ENCODE measurements at places on chromosomes 11 and 22.

DNA sequence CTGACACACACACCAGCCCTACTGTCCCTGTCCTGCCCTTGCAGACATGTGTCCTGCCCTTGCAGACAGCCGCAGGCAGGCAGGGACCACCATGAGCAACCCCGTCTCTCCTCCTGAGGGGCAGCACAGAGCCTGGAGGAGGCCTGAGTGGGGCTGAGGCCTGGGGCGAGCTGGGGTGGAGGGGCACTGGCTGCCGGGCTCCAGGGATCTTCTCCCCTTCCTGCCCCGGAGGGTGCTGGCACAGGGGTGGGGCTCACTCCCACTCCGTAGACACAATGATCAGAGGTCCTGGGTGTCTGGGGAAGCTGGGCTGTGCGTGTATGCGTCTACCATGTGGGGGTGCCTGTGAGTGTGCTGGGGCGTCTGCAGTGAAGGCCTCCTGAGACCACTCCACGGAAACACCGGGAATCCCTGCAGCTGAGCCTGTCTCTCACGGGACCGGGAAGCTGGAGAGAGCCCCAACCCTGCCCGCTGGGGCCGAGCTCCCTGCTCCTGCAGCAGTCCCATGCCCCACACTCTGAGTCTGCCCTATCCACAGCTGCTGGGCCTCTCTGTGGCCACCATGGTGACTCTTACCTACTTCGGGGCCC, 588 bp downstream of the TSPAN32 start:
- peak; percentile 80 for DNase-seq

DNA sequence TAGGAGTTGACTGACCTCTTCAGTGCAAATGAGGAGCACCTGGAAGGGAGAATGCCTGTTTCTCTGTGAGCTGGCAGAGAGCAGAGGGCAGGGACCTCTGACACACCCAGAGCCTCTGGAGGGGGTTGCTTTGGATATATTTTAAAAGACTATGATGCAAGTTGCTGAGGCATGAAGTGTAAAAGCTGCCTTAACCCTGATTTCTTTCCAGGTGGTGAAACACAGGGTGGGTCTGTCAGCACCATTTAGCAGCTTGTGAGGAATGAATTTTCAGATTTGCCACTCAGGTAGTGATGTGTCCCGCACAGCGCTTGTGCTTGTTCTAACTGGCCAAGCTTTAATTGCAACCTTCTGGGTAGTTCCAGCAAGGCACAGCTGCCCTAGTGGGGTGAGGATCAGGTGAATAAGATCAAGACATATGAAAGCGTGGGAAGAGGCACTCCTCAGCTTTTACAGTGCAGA, 90.2 kb downstream of the SWAP70 start:
- DNase-seq, result no peak

DNA sequence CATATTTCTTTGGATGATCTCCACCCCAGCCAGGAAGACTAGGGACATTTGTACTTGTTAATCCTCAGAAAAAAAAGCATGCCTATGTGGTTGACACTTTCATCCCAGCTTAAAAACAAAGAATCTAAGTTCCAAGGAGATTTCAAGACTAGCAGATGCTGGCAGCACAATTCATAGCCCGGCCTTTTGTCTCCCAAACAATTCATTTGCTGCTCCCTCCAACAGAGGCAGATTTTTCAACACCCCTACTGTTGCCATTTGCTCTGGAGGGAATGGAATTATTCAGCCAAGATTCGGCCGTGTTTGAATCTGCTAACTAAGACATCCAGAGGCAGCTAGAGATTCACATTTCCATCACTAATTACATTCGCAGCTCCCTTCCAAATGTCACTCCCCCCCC, 15.3 kb downstream of the P2RX3 start:
- no peak for DNase-seq

DNA sequence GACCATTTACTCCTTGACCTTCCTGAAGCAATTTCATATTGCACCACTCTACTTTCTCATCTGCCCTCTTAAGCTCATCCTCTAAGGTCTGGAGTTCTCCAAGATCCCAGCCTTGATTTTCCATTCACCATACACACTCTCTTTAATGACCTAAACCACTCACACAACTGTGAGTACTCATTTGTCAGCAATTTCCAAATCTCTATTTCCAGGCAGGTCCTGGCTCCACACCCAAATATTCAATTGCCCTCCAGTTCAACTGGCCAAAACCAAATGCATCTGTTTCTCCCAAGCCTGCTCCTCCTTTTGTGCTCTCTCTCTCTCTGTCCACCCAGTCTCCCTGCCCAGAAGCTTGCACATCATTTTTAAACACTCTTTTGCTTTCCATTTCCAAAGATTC, 39.6 kb downstream of the NEU3 start:
- no peak for DNase-seq

DNA sequence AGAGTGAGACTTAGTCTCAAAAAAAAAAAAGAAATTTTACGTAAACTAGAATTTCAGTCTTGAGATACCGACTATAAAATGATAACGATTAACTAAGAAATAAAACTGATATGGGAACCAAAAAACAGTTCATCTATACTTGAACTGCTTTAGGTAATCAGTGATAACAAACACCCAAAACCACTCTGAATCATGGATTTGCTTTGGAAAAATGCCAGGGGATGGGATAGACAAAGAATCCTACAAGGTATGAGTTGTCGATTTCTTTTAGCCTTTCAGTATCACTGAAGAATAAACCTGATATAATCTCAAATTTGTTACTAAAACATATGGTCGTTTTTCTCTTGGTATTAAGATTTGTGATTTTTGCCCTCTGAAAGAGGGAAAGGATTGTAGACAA, 13.7 kb downstream of the CSTF3 start:
- DNase-seq, result no peak

- no peak for DNase-seq
Observed at GRCh38 chr11:102654761-102655160, 29.6 kb upstream of the MMP20 start.

- peak; percentile 77 for DNase-seq
Observed at GRCh38 chr11:118870396-118871343, 13.0 kb upstream of the CXCR5 start.

DNA sequence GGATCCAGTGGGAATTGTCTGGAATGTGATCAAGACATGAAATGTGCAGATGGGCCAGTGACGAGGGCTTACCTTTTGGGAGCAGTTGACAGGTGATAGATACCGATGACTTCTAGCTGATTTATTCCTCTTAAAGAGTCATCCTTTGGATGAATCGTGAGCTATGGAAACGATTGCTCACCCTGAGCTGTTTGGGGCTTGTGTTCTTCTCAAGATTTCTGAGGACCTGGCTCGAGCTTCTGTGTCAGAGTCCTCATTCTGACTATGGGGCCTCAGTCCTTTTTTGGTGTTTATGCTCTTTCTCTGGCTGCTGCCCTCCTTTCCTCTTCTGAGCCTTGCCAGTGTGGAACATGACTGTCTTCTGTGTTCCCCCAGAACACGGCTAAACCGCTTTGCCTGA, 11.9 kb upstream of the AMPD3 start:
- no peak for DNase-seq

DNA sequence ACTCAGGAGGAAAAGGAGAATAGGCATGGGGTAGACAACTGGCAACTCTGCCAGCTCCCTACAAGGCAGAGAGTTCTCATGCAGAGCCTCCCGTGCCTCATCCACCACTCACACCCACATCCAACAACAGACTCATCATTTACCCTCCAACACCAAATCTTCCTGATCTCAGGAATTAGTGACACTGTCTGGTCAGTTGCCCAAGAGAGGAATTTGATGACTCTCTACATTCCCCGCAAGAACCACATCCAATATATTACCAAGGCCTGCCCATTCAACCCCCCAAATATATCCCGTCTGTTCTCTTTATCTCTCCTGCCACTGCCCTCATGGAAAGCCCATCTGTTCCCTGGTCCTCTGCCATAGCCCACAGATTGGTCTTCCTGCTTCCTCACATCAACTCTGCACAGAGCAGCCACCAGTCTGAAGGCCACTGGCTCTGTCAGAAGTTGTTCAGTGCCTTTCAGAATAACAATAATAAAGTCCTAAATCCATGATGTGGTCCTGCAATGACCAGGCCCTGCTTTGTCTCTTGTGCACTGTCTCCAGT, 57.5 kb upstream of the CD82 start:
- no peak for DNase-seq

GRCh38 chr11:70483077-70483861, 84.9 kb downstream of the CTTN start:
- DNase-seq, result peak; percentile 51

DNA sequence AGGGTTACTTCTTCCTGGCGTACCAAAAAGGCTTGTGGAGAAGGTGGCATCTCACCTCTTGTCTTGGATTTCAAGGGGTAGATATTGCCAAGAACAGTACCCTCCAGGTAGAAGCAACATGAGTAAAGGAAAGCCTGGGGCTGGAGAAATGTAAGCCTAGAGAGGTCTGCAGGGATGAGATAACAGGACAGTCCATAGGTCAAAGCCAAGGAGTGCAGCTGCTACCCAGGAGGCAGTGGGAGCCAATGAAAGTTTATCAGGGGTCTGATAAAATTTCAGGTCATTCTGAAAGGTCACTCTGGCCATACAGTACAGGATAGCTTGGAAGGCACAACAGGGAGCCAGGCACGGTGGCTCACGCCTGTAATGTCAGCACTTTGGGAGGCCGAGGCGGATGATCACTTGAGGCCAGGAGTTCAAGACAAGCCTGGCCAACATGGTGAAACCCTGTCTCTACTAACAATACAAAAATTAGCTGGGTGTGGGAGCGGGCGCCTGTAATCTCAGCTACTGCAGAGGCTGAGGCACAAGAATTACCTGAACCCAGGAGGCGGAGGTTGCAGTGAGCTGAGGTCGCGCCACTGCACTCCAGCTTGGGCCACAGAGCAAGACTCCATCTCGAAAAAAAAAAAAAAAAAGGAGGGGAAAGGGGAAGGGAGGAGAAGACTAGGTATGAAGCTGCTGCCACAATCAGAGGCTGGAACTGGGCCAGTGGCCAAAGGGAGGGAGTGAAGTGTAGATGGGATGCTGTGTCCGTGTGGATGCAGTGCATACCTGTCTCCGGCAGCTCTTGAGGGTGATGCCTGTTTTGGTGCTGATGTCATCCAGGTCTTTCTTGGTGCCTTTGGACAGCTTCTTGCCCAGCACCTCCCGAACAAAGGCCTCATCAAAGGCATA, 1.2 kb downstream of the FIBP start:
- no peak for DNase-seq

DNA sequence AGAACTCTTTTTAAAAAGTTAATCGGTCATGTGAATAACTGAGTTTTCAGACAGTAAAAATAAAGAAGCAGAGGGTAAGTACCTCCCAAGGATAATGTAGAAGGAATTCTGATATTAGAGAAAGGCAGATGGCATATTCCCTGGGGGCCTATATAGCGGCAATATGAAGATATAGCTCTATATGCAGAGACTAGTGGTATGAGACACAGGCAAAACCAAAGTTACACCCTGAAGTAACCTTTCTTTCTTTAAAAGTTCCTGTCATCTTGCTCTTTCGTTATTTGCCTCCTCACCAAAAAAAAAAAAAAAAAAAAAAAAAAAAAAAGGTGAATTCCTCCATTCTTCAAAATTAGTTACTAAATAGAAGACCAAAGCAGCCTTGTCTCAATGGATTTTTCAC, 76.2 kb upstream of the ARHGAP32 start:
- DNase-seq, result no peak

GRCh38 chr11:131616481-131617140, 246.2 kb downstream of the NTM start:
- no peak for DNase-seq

Data from HL-60 (cell line).